T-helper 2 cell (primary cell): ENCODE measurements at places on chromosomes 2 and 18.

DNA sequence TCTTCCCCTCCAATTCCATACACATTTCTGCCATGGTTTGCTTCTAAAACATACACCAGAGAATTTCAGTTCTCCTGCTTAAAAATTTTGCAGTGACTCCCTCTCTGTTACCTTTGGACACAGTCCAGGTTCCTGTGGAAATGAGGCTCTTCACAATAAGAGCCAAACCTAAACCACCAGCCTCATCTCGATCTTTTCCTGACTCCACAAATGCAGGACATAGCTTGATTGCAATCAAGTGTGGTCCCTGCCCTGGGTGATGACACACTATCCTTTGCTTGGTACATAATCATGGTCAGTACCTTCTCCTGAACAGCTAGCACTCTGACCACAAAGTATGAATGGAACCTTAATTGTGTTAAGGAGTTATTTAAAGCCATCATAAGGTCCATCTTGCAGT, 134.9 kb upstream of the CHAC2 start:
- DNase-seq: no peak

DNA sequence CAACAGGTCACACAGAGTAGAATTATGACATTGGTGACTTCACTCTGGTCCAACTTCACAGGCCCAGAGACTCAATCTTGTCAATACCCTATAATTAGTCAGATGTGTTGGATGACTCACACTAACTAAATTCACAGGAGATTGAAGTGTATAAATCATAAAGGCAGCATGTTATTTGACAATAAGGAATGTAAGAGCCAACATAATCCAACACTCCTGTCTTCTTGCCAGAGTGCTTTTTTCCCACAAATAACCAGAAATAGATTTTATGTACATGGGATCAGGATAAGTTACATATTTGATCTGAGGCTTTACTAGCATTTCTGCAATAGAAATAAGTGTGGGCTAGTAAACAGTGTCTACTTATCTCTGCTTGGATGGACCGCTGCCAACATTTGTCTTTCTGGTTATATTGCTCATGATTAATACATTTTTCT, 42.2 kb upstream of the ZSWIM2 start:
- DNase-seq: no peak

DNA sequence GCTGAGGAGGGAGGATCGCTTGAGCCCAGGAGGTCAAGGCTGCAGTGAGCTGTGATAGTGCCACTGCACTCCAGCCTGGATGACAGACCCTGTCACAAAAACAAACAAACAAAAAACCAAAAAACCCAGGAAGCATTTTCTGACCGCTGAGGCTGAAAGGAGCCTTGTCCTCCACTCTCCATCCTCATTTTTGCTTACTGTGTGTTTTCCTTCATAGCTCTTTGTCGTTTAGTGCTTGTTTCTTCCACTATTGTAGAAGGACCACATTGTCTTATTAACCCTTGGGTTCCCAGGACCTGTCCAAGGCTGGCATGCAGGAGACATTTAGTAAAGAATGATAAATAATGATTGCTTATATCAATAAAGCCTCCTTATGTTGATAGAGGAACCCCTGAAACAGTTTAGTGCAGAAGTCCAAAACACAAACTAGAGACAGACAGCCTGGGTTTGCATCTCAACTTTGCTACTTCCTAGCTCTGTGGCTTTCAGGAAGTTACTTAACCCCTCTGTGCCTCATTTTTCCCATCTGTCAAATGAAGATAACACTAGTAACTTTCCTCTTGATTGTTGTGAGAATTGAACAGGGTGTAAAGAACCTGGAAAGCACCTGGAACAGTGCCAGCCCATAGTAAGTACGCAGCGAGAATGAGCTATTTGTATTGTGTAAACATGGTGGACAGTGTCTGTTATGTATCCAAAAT, 126.0 kb downstream of the LPIN1 start:
- no peak for DNase-seq

DNA sequence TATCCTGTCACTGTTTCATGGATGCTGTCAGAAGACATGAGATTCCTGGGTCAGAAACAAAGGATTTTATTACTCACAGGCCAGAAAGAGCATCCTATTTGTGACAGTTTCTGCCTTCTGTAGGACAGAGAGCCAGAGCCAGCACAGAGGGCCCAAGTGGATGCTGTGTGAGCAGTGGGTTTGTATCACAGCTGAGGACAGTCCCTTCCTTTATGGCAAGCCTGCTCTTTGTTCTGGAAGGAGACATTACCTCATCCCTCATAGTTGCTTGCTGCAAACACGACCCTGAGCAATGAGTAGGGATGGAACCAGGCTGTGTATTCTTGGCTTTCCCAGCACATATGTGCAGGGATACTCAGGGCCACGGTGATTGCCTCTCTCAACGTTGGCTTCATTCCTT, 41.6 kb downstream of the ARHGEF4 start:
- no peak for DNase-seq

GRCh38 chr2:213232649-213233437, 51.4 kb upstream of the SPAG16 start:
- peak; percentile 99 for DNase-seq

DNA sequence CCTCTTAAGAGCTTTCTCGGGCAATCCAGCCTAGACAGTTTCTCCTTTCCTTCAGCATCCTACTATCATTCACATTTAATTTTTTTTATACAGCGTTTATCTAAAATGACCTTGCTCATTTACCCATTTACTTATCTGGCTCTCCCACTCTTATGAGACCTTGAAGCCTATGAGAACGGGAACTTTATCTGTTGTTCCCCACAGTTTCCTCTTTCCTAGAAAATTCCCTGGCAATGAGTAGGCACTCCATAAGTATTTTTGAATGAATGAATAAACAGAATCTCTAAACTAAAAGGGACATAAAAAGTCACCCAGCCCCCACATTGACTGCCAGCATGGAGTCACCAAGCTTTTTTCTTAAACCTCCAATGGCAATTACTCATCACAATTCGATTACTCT, 353.2 kb downstream of the METTL4 start:
- DNase-seq: no peak

GRCh38 chr18:44969214-44969795, 288.6 kb downstream of the SETBP1 start:
- DNase-seq: no peak

DNA sequence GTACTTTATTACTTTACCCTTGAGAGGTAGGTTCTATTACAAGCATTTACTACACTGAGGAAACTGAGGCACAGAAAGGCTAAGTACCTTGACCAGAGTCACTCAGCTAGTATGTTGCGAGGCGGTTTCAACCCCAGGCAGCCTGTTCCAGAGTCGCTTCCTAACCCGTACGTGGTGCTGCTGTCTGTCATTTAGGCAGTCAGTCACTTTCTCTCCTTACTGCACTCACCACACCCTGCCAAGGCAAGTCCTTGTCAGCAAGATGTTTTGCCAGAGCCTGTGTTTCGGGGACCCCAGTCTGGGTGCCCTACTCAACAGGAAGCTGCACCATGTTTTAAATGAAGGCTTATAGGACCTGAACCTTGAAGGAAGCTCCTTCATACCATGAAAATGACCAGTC, 174.9 kb downstream of the TPGS2 start:
- no peak for DNase-seq

- DNase-seq: no peak
Observed at GRCh38 chr2:2846332-2847208, 515.5 kb upstream of the MYT1L start.

- no peak for DNase-seq
Observed at GRCh38 chr2:122652670-122653069, 897.2 kb downstream of the TSN start.

DNA sequence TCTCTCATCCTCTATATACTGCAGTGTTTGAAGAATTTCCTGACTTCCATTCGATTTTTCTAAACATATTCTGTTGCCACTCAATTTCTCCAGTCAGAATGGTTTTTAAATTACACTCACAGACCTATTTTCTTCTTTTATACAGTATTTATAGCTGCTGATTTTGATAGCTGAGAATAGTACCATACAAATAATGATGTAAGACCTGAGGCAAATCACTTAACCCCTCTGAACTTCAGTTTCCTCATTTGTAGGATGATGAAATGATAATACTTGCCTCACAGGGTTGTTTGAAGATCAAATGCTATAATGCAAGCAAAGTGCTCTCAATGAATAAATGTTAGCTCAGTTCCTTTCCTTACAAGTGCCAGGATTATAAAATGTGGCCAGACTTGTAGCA, 241.8 kb downstream of the CPS1 start:
- no peak for DNase-seq

GRCh38 chr2:149281441-149281840, 48.9 kb upstream of the LYPD6 start:
- no peak for DNase-seq

DNA sequence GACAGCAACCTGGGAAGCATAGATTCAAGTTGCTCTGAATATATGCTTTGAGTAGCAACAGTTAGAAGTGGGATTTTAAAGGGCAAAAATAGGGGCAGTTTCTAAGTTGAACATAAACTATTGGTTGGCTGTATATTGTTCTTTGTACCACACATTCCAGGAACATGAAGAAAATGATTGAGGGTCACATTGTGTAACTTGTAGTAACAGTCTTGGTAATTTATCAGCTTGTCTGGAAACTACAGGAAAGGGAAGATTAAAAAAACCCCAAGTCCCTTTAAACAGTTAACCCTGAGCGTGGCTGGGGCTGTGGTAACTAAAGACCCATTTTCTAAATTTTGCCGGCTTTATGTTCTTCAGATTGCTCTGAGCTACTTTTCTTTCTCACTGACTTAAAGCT, 7.4 kb downstream of the PLEKHB2 start:
- no peak for DNase-seq

DNA sequence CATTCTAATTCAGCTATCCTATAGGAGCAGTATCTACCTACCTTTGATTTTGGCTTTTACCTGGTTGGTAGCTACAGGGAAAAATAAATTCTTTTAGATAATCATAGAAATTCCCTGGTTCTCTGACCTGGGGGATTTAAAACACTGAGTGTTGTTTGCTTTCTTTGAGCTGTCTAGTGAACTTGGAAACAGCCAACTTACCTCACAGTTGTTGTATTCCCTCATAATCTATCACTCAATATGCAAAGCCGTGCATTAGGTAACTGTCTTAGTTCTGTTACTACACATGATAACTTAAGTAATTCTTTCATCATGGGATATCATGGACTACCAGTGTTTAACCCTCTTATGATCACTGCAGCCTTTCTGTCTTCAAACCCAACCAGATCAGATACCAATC, 127.8 kb downstream of the TTC27 start:
- DNase-seq: no peak

GRCh38 chr2:144477281-144477956, 42.5 kb downstream of the ZEB2 start:
- DNase-seq: no peak

DNA sequence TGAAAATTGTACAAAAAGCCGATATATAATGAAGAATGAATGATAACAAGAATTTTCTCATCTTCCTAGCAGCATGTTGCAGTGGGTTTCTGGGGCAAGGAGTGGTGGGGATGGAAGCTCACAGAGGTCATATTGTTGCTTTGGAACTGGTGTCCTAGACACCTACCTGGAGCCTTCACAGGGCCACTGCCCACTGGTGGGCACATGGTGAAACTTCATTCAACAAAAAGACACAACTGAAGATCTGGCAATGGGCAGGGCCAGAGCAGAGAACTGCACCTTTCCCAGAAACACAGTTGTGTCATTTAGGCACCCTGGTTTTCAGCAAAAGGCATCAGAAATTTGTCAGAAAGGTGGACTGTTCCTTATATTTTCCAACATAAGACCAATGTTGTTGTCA, 115.3 kb downstream of the FHOD3 start:
- no peak for DNase-seq

DNA sequence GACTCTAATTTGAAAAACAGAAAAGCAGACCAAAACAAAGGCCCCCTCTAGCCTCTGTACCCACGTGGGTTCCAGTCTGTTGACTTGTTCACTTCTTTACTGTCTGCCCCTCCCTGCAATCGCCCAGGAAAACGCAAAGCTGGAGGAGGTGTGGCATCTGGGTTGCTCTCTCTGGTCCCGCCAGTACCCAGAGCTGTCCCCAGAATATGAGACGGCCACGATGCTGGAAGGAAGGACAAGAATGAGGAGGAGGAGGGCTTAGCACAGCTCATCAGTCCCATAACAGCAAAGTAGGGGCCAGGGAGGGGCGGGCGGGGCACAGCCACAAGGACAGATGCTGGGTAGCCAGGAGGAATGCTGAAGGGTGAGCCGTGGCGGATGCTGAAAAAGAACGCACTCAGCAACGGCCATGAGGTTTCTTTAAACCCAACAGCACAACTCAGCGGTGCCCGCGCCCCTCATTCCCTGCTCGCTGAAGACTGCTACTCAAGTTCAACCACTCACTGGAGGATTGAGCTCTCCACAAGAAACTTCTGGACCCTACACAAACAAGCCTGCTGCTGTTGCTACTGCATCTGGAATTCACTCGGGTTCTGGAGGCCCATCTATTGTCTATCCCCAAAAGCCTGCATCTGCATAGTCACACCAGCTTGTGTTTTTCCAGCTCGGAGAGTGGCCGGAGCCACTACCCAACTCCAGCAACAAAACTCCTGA, 187.7 kb downstream of the HDAC4 start:
- no peak for DNase-seq

DNA sequence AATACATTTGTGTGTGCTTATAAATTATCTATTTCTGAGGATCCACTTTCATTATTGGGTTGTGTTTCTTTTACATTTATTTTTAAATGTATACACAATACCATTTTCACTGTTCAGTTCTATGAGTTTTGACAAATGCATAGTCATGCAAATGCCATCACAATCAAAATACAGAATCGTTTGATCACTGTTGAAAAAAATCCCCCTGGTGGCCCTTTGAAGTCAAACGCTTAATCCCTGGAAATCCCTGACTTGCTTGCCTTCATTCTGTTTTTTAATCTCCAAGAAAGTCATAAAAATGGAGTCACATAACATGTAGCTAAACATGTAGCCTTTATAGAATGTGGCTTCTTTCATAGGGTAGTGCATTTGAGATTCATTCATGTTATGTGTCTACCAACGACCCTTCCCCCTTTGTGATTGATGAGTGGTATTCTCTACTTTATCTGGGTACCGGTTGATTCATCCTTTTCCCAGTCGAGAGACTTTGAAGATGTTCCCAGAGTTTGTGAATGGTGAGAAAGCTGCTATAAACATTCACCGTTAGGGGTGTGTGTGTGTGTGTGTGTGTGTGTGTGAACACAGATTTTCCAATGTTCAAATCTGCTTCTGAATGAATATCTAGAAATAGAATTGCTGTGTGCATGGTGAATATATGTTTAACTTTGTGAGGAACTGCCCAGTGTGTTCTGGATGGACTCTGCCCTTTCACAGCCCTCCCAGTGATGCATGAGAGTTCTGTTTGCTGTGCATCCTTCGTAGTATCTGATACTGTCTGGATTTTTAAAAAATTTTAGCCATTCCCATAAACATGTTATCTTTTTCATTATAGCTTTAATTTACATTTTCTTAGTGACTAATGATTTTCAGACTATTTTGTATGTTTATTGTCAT, 173.6 kb downstream of the GALR1 start:
- DNase-seq: no peak

- DNase-seq: no peak
Observed at GRCh38 chr2:222572264-222572721, 83.6 kb downstream of the FARSB start.
